ENCODE measurements at places on chromosomes 13 and 19.

DNA sequence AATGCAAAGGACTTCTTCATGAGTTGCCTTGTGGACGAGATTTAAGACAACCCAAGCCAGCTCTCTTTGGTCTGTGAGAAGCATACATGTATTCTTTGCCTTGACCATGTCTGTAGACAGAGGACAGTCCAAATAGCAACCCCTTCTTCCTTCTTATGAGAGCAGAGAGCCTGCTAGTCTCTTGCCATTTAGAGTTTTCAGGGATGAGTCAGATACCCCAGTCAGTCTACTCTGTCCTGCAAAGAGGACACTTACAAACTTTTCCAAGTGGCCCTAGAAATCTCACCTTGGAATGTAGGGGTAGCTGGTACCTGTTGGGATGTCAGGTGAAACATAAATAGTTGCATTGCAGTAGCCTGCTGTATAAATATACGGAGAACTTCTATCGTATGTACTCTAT lies 36.7 kb downstream of the DNAJC3 start:
- DNase-seq = no peak

GRCh38 chr19:37914908-37915307 lies 7.9 kb downstream of the SIPA1L3 start:
- no peak for DNase-seq

DNA sequence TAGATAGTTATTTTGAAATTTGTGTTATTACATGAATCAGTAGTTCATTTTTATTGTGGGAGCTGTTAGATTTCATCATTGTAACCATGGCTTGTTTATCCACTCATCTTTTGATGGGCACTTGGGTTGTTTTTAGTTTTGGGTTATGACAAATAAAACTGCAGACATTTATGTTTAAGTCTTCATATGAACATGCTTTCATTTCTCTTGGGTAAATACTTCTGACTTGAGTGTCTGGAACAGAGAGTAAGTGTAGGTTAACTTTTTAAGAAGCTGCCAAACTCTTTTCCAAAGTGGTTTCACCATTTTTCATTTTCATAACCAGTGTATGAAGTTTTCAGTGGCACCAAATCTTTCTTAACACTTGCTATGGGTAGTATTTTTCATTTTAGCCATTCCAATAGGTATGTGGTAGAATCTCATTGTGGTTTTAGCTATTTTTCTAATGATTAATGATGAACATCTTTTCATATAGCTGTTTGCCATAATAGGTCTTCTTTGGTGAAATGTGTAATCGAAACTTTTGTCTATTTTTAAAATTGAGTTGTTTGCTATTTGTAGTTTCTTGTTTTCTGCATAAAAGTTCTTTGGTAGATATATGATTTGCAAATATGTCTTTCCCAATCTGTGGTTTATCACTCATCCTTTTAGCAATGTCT lies 17.9 kb downstream of the SLAIN1 start:
- DNase-seq = no peak

GRCh38 chr13:98144027-98144741 lies 1.3 kb downstream of the FARP1 start:
- no peak for DNase-seq

- DNase-seq = no peak
These were observed 9.3 kb upstream of the CDX2 start for GRCh38 chr13:27978301-27978968.

- no peak for DNase-seq
These were observed 20.1 kb downstream of the FPR3 start for GRCh38 chr19:51815043-51815442.

GRCh38 chr13:99922631-99923404 lies 48.7 kb downstream of the ZIC5 start:
- DNase-seq = no peak

GRCh38 chr19:640161-640558 lies 481 bp downstream of the FGF22 start:
- DNase-seq = no peak

- no peak for DNase-seq
These were observed 77.5 kb downstream of the C13orf42 start for GRCh38 chr13:51033421-51034185.

DNA sequence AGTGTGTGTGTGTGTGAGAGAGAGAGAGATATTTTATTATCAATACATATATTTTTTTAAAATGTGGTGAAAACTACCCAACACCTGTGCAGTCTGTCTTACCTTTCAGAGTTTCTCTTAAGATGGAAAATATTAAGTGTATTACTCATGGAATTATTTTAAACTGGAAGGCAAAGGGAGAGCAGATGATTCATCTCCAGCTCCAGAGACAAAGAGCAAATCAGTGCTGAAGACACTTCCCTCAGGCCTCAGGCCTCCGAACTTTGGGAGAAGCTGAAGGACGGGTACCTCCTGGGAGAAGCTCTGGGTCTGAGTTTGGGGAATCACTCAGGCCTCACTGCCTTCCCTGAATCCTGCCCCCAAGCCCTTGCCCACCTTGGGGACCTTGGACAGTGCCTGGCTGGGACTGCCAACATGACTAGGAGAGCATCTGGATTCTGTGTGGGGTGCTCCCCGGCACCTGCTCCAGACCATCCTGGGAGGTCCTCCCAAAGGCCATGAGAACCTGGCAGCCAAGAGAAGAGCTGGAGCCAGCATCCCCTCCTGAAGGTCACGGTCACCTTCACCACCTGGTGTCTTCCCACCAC lies 170.4 kb upstream of the UBL3 start:
- DNase-seq = no peak
